AG10803 (cell line): ENCODE measurements at places on chromosomes 2 and 18.

GRCh38 chr2:200086911-200087310, 131.5 kb downstream of the MAIP1 start:
- DNase-seq: no peak

- no peak for DNase-seq
Measured at GRCh38 chr2:235382179-235382578, 111.7 kb upstream of the AGAP1 start.

GRCh38 chr18:31487246-31488015, 10.5 kb upstream of the DSG2 start:
- peak; percentile 71 for DNase-seq

GRCh38 chr2:233862261-233862768, 5.9 kb downstream of the MSL3B start:
- no peak for DNase-seq

DNA sequence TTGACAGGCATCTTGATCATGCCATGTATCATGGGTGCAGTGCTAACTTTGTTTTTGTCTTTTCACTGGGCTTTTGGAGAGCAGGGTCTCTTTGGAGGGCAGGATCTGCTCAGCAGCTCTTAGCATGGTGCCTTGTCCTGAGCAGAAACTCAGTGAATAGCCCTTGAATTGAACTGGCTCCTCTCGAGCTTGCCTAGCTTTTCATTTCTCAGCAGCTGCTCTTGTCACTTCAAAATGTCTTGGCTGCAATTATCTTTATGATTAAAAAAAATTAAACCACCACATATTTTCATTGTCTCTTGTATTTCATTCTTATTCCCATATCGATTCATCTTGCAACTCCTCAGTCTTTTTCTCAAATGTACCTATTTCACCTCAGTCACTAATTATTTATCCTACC, 50.5 kb downstream of the CCDC85A start:
- no peak for DNase-seq

- no peak for DNase-seq
Measured at GRCh38 chr2:23692263-23692662, 234.7 kb downstream of the ATAD2B start.

- no peak for DNase-seq
Measured at GRCh38 chr2:84212611-84213314, 246.3 kb downstream of the SUCLG1 start.

DNA sequence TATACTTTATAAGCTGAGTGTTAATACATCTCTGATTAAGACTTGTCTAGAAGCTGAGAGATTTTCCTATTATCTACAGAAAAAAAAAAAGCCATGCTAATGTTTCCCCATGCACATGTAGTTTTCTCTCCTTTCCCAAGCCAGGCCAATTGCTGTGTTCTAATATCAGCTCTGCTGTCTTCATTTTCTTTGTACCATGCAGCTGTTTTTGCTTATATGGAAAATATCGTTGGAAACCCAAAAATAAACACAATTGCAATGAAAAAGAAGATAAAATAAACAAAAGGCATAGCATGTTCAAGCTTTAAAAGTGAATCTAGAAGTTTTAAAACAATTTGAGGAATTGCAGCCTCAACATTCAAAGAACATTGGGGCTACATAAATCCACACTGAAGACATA, 817.4 kb upstream of the ACVR2A start:
- peak; percentile 41 for DNase-seq

GRCh38 chr18:52339891-52340371, at the start of gene DCC:
Gene DCC (plus strand): TSS chr18:52340197. CDS start chr18:52340788, 591 bp downstream.
- DNase-seq: peak; percentile 62

DNA sequence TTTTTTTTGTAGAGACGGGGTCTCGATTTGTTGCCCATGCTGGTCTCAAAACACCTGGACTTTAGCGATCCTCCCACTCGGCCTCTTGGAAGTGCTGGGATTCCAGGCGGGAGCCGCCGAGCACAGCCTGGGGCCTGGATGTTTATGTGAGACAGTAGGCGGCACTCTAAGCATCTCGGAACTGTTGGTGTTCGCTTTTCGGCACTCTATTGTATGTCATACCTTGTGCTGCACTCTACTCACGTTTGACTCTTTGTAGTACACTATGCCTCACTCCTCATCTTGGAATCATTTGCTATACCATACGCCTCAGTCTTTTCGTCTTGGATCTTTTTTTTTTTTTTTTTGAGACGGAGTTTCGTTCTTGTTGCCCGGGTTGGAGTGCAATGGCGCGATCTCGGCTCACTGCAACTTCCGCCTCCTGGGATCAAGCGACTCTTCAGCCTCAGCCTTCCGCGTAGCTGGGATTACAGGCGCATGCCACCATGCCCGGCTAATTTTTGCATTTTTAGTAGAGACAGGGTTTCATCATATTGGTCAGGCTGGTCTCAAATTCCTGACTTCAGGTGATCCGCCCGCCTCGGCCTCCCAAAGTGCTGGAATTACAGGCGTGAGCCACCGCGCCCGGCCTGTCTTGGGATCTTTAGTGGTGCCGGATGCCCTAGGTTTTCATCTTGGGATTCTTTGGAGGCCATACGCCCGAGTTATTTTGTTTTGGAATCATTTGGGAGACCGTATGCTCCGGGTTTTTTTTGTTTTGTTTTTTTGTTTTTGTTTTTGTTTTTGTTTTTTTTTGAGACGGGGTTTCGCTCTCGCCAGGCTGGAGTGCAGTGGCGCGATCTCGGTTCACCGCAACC, 24.2 kb upstream of the ZDBF2 start:
- DNase-seq: peak; percentile 6

GRCh38 chr18:55382277-55382805, 205.7 kb downstream of the TCF4 start:
- DNase-seq: no peak

GRCh38 chr2:105814291-105814940, 69.7 kb downstream of the NCK2 start:
- peak; percentile 60 for DNase-seq

DNA sequence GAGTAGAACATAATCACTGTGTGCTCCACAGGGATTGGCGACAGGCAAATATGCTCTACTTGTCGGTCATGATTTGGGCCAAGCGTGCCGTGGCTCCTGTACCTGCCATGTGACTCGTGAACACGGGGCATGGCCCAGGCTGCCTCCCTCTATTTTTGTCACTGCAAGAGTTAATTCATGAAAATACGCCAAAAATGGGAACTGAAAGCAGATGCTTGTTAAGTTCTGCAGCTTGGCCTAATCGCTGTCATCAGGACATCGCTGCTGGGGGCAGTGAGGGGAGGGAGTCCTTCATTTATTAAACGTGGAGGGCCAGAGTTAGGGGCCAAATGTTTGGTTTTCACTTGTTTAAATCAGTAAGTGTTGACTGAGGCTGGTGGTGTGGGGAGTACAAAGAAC, 177.8 kb downstream of the BCL2 start:
- no peak for DNase-seq

DNA sequence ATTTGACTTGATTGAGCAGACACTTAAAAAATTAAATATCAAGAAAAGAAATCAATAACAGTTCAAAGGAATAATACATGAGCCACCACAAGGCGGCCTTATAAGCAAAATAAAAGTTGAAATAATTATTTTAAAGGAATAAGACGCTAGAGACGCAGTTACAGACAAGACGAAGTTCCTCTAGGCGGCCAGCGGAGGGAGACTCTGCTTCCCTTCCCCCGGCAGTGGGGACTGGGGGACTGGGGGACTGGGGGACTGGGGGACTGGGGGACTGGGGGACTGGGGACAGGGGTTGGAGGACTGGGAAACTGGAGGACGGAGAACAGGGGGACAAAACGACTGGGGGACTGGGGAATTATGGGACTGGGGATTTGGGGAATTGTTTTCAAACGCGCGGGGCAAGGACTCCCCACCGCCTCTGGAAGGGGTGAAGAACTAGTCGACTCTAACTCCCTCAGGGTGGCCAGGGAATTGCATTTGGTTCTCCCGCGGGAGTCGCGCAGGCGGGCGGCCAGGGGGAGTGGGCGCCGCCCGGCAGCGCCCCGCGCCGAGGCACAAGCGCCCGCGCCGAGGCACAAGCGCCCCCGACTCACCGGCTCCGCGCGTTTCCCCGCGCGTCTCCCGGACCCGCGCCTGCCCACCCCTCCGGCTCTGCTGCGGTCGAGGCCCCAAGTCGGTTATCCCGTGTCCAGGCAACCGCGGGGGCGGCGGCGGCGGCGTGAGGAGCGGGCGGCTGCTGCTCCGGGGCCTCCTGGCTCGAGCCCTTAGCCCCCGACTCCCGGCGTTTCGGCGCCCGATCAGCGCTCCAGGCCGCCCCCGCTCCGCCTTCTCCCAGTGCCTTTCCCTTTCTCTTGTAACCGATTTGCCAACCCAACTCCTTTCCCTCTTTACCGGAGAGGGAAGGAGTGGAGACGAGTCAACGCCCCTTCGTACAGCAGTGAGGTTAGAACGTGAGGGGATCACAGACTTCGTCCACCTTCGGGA, at the start of gene CCDC178:
TSS of gene CCDC178 (minus strand) at position 662 of the 984 bp plus-strand sequence. CDS start 28,633 bp downstream, outside the sequence.
- peak; percentile 12 for DNase-seq

- peak; percentile 9 for DNase-seq
Measured at GRCh38 chr2:23703583-23704385, 223.1 kb downstream of the ATAD2B start.
